ENCODE measurements at places on chromosomes 7 and 10. TPM values are rescaled to one million over a fixed set of nuclear protein-coding genes. Genes with fewer than 3 reads are reported as not detected.

GRCh38 chr10:83469728-83470331, 669.5 kb upstream of the GHITM start:
- DNase-seq: no peak

- DNase-seq: no peak
Observed at GRCh38 chr7:139511315-139511714, 12.2 kb upstream of the CLEC2L start.

DNA sequence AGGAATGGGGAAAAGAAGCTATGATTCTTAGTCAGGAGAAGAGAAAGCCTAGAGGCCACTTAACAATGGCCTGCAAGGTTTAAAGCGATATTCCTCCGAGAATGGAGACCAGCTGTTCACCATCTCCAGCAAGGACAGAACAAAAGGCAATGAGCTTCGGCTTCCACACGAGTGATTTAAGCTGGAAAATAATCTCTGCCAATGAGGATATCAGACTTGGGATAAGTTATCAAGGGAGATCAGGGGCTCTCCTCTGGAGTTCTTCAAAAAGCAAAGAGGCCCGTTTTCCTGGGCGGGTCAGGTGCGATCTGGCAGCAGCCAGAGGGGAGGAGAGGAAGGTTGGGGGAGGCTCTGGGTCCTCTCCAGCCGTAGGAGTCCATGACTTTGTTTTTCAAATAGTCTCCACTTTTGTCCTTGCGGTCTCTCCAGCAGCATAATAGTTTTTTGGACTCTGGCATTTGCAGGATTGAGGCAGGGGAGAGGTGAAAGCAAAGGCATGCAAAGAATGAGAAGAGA, 211.3 kb downstream of the SKIDA1 start:
- DNase-seq: no peak

- DNase-seq: no peak
Observed at GRCh38 chr7:2757904-2758672, 70.1 kb downstream of the AMZ1 start.

DNA sequence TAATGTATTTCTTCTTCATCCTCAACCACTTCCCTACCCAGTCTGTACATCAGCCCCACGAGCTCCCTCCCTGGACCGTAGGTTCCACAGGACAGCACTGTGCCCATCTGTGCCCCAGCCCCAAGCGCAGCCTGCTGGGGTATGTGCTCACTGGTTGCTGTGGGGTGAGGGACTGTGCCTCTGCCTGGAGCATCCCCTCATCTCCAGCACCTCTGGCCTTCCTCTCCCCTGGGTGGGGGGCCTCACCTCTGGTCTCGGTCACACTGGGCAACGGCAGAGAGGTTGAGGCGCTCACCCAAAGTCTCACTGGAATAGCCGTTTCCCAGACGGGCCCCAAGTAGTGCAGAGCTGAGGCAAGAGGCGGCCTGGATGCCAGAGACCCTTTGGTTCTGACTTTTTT, 1.5 kb upstream of the PRKAR1B start:
- no peak for DNase-seq

- DNase-seq: no peak
Observed at GRCh38 chr7:69062020-69062765, 536.1 kb upstream of the AUTS2 start.

- no peak for DNase-seq
Observed at GRCh38 chr7:17015598-17016031, 133.8 kb upstream of the AGR3 start.

DNA sequence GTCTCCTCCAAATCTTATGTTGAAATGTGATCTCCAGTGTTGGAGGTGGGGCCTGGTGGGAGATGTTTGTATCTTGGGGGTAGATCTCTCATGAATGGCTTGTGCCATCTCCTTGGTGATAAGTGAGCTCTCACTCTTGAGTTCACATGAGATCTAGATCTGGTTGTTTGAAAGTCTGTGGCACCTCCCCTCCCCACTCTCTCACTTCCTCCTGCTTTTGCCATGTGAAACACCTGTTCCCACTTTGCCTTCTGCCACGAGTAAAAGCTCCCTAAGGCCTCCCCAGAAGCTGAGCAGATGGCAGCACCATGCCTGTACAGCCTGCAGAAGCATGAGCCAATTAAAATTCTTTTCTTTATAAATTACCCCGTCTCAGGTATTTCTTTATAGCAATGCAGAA, 23.5 kb downstream of the TMEM229A start:
- no peak for DNase-seq

GRCh38 chr7:156305351-156305750, 335.2 kb upstream of the RNF32 start:
- DNase-seq: no peak

- DNase-seq: no peak
Observed at GRCh38 chr10:8407501-8408021, 353.1 kb downstream of the GATA3 start.

GRCh38 chr10:4767033-4767814, 58.8 kb upstream of the AKR1E2 start:
- no peak for DNase-seq

Gene SPDYE11
- not detected for total RNA-seq

Gene H2AZ2
- 128 TPM for total RNA-seq

Gene AKR1D1
- total RNA-seq: not detected

Gene CXCL12
- total RNA-seq: 288 TPM
